NCI-H1092 (cell line): ENCODE measurements at places on chromosomes 7 and 10.

DNA sequence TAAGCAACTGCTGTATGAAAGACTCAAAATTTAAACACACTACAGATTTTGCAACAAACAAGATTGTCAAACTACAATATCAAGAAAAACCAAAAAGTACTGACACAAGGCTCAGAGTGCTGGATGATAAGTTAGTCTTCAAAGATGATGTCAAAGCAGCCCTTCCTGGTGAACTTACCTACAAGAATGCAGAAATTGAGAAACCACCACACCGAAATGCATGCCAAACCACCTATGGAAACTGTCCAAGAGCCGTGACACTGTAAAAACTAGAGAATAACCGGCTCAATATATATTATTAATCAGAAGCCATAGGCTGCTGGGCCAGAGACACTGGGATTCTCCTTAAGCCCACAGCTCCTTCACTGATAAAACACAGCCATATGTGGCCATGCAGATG lies 25.3 kb downstream of the DENND11 start:
- no peak for DNase-seq

- DNase-seq: no peak
These were observed 468.4 kb upstream of the SEMA3D start for GRCh38 chr7:85655252-85655651.

GRCh38 chr7:95520136-95520535 lies 34.4 kb downstream of the ASB4 start:
- no peak for DNase-seq

GRCh38 chr7:117124591-117125220 lies 171.4 kb downstream of the ST7 start:
- no peak for DNase-seq

- DNase-seq: no peak
These were observed 8.6 kb upstream of the PRR15 start for GRCh38 chr7:29555061-29555460.

GRCh38 chr10:102859911-102860310 lies 5.9 kb downstream of the BORCS7 start:
- DNase-seq: peak; percentile 50

DNA sequence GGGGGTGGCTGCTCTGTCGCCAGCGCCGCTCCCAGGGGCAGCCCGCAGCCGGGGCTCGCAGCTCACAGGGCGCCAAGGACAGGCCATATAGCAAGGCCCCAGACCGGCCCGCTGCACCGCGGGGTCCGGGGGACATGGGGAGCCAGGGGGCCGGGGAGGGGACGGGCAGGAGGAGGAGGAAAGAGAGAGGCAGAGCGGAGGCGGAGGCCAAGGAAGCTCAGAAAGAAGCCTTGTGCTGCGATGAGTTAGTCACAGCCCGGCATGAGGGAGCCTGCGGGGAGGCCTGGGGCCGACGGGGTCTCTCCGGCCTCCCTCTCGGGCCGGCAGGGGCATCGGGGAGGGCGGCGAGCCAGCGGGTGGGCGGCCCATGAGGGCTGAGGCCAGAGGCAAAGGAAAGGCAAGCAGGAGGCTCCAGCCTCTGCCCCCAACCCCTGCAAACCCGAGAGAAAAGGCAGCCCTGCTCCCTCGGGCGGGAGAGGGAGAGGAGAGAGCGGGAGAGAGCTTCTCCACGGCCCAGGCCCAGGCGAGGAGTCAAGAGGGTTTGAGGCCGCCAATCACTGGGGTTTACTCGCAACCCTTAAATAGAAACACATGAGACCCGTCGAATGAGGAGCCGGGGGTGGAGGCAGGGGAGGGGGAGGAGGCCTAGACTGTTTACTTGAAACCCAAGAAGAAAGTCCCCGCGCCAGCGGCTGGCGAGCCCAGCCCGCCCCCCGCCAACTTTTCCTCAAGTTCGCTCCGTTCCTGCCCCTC lies 167.9 kb downstream of the NEURL1 start:
- DNase-seq: no peak

GRCh38 chr10:111875725-111876124 lies 307.8 kb downstream of the GPAM start:
- no peak for DNase-seq

- DNase-seq: no peak
These were observed 176.0 kb upstream of the INSYN2A start for GRCh38 chr10:127372361-127372760.

DNA sequence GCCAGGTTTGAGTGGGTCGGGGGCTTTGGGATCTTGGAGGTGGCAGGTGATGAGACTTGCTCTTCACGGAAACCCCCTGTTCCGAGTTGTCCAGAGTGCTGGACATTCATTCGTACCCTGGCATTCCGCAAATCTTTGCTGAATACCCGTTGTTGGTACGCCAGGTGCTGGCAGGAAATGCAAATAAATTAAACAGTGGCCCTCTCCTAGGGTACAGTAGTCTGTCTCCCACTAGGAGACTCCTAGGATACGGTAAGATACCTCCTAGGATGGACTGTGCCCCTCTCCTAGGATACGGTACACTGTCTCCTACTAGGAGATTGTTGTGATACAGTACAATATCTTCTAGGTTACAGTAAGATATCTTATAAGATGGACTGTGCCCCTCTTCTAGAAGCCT lies 544 bp downstream of the SEC23IP start:
- DNase-seq: no peak

DNA sequence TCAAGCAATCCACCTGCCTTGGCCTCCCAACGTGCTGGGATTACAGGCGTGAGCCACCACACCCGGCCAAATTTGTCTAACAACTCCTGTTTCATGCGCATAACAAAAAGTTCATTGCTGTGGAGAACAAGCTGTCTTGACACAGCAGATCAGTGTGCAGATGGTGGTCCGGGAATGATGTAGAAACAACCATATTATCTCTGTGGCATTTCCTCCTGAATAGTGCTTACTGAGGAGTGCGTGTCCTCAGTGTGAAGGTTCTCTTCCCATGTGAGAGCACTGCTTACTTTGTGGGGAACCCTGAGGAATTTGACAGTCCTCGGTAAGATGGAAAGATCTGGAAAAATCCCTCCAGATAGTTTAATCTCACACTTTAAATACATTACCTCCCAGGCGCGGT lies 30.3 kb upstream of the ZNF438 start:
- DNase-seq: no peak

GRCh38 chr10:31036209-31036608 lies 4.5 kb upstream of the ZNF438 start:
- DNase-seq: no peak

DNA sequence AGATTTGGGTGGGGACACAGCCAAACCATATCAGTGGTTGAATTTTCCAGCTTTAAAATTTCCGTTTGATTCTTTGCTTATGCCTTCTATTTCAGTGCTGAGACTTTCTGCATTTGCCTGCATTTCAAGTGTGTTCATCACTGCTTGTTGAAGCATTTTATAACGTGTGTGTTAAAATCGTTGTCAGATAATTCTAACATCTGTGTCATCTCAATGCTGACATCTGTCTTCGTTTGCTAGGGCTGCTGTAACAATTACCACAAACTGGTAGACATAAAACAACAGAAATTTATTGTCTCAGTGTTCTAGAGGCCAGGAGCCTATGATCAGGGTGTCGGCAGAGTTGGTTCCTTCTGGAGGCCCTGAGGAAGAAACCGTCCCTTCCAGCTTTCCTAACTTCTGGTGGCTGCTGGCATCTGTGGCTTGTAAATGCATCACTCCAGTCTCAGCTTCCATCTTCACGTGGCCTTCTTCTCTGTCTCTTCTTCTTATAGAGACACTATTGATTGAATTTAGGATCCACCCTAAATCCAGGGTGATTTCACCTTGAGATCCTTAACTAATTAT lies 71.1 kb upstream of the SDK1 start:
- no peak for DNase-seq

GRCh38 chr7:41415471-41416207 lies 287.3 kb downstream of the INHBA start:
- DNase-seq: no peak

- DNase-seq: no peak
These were observed 40.8 kb upstream of the CUL1 start for GRCh38 chr7:148657929-148658328.

GRCh38 chr7:27347276-27347640 lies 104.7 kb downstream of the EVX1 start:
- DNase-seq: no peak

GRCh38 chr10:44938956-44939355 lies 20.6 kb upstream of the RASSF4 start:
- no peak for DNase-seq

GRCh38 chr10:3774814-3775695 lies 10.0 kb downstream of the KLF6 start:
- no peak for DNase-seq

GRCh38 chr10:100508691-100509150 lies 10.9 kb downstream of the SEC31B start:
- no peak for DNase-seq

DNA sequence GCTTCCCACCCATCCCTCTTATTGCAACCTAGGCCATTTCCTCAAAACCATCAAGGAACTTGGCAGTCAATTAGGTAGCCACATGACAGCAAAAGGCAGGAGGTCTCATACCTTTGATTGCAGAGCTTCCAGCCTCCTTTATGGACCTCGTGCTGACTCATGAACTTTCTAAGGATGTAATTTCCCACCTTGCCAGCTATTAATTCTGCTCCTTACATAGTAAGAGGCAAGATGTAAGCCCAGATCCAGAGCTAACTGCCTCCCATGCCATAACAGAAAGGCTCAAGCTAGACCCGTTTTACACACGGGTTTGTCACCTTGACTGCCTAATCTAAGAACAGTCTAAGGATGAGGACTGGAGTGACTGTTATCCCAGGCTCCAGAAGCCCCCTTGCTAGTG lies 565.7 kb downstream of the KCNMA1 start:
- DNase-seq: no peak

DNA sequence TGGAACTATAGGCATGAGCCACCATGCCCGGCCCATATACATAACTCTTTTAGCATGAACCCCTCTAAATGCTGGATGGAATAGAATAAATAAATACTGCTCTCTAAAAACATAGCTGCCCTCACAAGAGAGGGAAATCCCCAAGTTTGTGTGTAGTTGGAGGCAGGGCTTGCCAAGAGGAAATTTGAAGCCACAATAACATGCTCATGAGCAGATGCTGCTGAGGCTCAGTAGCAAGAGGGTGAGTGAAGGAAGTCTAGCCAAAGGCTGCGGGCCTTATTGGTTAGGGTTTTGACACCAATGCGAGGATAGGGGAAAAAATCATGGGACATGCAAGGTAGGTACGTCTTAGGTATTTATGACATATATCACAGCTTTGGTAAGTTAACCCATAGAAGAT lies 17.3 kb downstream of the TPK1 start:
- DNase-seq: no peak

DNA sequence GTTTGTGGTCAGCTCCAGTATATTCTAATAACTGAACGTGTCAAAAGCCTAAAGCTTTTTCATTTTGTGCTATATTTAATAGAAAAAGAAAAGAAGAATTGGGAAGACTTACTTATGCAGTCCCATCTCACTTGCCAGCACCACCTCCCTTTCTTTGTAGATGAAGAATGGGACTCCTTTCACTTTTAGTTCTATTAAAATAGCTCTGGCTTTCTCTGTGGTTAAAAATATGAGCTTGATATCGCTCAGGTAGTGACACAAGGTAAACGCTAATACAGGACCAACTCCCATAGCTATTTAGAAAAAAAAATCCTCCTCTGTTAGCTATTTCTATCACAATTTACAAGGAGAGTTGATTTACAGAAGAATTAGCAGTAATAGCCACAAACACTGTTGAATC lies 176.8 kb downstream of the PDE1C start:
- no peak for DNase-seq

DNA sequence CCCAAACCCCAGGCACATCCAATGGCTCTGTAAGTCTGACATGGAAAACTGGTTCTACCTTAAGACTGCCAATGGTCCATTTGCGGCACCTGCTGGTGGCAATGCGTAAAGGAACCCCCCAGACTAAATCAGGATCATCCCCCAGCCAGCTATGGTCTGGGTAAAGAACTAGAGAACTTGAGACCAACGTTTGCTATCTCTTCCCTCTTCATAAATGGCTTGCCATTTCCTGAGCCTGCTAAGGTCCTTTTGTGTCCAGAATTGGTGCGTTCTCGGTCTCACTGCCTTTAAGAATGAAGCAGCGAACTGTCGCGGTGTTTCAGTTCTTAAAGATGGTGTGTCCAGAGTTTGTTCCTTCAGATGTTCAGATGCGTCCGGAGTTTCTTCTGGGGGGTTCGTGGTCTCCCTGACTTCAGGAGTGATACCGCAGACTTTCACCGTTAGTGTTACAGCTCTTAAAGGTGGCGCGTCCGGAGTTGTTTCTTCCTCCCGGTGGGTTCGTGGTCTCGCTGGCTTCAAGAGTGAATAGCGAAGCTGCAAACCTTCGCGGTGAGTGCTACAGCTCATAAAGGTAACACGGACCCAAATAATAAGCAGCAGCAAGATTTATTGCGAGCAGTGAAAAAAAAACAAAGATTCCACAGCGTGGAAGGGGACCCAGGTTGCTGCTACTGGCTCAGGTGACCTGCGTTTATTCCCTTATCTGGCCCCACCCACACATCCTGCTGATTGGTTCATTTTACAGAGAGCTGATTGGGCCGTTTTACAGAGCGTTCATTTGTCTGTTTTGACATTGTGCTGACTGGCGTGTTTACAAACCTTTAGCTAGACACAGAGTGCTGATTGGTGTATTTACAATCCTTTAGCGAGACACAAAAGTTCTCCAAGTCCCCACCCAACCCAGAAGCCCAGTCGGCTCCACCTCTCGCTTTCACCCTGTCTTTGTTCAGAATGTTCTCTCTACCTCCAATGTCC lies 95.4 kb downstream of the ELMO1 start:
- DNase-seq: no peak

GRCh38 chr7:30739691-30740090 lies 12.2 kb upstream of the INMT start:
- no peak for DNase-seq

DNA sequence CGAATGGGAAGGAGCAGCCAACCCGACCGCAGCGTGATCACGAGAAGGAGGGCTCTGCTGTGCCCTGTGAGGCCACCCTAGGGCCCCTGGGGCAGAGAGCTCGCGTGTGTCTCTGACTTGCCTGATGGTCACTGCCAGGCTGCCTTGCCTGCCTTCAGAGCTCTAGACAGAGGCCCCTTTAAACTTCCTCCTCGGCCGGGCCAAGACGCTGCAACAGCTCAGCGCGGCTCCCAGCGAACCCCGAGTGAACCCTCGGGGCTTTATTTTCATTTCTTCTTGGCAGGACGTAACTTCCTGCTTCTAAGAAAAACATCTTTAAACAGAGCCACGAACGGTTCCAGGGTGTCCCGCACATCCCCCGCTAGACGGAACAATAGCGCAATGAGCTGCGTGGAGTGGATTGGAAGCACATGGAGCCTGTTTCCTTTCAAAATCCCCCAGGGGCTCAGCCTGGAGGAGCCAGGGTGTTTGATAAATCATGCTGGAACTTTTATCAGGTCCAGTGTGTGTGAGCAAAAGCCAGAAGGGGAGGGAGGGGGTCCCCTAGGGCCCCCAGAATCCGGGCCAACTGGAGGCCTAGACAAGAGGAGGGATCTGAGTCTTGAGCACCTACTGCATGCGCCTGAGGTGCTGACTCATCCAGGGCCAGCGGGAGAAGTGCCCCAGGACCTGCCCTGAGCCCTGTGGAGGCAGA lies 134.1 kb upstream of the GDF10 start:
- DNase-seq: no peak

GRCh38 chr7:1591876-1592275 lies 22.0 kb upstream of the PSMG3 start:
- DNase-seq: no peak

GRCh38 chr10:24462889-24463552 lies 254.1 kb downstream of the KIAA1217 start:
- DNase-seq: no peak

GRCh38 chr10:31599626-31600504 lies 280.8 kb downstream of the ZEB1 start:
- DNase-seq: no peak
